ENCODE measurements at places on chromosomes 11 and 22. TPM values are rescaled to one million over a fixed set of nuclear protein-coding genes. Genes with fewer than 3 reads are reported as not detected.

DNA sequence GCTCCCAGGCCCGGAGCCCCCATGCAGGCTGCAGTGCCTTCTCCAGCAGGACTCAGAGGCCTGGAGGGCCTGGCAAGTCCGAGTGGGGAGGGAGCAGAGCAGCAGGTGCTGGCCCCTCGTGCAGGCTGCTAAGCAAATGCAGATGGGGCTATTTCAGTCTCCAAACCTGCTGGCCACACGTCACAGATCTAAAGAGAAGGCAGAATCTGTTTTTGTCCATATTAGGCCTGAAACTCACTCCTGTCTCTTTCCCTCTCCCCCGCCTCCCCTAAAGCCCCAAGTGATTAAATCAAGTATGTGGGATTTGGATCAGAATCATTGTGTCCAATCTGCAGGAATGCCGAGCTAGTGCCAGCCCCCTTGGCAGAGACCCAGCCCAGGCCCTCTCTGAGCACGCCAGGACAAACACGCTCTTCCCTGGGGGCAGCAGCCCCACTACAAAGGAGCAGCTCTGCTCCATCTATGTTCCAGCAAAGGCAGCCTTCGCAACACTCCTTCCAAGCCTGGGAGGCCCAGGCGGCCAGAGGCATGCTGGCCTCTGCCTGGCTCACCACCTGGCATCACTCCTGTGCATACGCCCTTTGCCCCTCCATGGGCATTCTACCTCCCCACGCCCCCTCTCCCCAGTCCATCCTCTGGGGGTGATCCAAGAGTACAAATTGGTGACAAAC lies 26.5 kb downstream of the RPL27A start:
- peak; percentile 61 for DNase-seq
- H3K27ac ChIP-seq = peak overlapping the region; percentile 69
- H3K4me1 ChIP-seq = no peaks in the 10 kb centered on the region
- H3K27me3 ChIP-seq = no peaks in the 10 kb centered on the region
- no peak overlapping the region for H3K4me3 ChIP-seq

- no peak for DNase-seq
- H3K4me1 ChIP-seq = no peaks in the 10 kb centered on the region
- H3K4me3 ChIP-seq = no peak overlapping the region
- no peak overlapping the region for H3K27ac ChIP-seq
- H3K27me3 ChIP-seq = no peaks in the 10 kb centered on the region
Measured at GRCh38 chr11:6572215-6572614, 31.2 kb downstream of the RRP8 start.

Gene PARVG
- 2.4 TPM for total RNA-seq

Gene MCHR1
- total RNA-seq = not detected

Gene IL17REL
- total RNA-seq = 0.11 TPM

Gene CLDN5
- total RNA-seq = 31.0 TPM

DNA sequence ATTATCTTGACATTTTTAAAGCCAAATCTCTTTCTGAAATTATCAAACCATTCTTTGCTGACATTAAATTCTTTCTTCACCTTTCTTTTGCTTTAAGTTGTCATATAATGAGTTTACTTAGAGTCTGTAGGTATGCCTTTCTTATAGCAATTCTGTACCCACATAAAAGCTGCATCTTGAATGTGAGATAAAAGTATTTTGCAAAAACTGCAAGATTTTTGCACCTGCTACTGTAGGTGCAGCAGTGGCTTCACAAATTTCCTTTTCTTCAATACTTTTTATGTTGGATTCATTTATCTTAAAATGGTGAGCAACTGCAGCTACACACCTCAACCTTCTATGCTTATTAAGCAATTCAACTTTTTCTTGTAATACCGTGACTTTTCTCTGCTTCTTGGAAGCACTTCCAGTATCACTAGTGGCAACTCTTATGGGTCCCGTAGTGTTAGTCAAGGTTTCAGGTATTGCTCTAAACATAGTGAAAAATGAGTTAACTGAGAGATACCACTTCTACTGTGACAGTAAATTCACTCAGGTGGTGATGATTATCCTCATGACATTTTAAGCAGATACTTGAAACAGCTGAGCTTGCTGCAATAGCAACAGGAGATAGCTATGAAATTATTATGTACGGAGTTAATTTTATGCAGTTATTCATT lies 18.8 kb downstream of the ZFP91 start:
- H3K27ac ChIP-seq = peak overlapping the region; percentile 65
- H3K27me3 ChIP-seq = no peaks in the 10 kb centered on the region
- peaks cover 23% of the 10 kb centered on the region for H3K4me1 ChIP-seq
- no peak for DNase-seq
- H3K36me3 ChIP-seq = no peaks in the 10 kb centered on the region

DNA sequence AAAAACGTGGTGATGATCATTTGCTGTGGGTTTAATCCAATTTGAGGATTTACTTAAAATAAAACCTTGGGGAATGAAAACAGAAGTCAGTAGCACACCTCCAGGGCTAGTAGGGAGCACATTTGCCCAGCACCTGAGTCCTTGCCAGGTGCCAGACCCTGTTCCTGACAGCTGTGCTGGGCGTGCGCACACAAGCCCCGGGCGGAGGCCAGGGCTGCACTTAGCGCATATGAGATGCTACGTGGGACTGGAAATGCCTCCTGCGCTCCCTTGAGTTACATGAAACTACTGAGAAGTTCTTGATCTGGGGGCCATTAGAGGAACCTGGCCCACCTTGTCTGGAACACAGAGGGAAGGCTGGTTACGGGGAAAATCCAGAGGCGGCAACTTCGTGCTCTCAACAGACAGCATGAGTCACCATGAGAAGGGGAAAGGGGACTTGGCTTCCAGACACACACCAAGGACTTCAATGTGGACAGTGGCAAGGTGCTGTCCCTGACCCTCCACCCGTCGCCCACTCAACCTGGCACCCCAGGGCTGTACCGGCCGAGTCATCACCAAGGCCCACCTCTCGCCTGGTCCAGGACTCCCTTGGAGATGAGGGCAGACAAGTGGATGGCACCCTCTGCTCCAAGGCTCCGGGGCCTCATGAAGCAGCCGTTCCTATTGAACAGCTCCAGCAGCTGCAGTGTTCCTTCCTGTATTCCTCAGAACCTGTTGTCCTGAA lies 1468.6 kb downstream of the BRD1 start:
- no peak overlapping the region for H3K4me3 ChIP-seq
- no peaks in the 10 kb centered on the region for H3K4me1 ChIP-seq
- no peaks in the 10 kb centered on the region for H3K27me3 ChIP-seq
- H3K27ac ChIP-seq = no peak overlapping the region
- no peak for DNase-seq
- no peaks in the 10 kb centered on the region for H3K36me3 ChIP-seq

Gene APOA4
- not detected for total RNA-seq

DNA sequence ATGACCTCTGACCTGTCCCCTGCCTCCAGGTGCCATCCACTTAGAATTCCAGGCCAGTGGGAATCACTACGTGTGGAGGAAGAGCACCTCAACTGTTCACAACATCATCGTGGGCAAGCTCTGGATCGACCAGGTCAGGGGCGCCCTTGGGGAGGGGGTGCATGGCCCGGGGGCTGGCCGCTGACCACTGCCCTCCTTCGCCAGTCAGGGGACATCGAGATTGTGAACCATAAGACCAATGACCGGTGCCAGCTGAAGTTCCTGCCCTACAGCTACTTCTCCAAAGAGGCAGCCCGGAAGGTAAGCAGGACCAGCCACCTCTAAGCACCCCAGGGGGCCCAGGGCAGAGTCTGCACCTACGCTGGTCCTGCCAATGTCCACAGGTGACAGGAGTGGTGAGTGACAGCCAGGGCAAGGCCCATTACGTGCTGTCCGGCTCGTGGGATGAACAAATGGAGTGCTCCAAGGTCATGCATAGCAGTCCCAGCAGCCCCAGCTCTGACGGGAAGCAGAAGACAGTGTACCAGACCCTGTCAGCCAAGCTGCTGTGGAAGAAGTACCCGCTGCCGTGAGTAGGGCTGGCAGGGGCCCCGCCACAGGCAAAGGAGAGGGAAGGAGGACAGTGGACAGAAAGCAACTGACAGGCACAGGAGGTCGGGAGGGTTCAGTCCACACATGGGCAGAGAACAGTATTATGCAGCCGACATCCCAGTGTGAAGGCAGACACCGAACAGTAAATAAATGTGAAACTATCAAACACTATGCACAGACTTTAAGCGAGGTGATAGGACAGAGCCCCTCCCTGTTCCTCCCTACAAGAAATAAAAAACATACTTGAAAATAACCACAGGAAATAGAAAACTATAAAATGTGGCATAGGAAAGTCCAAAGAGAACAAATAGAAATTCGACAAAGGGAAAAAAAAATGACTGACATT lies 74.9 kb downstream of the MORC2 start:
- no peaks in the 10 kb centered on the region for H3K36me3 ChIP-seq
- no peaks in the 10 kb centered on the region for H3K4me1 ChIP-seq
- no peak overlapping the region for H3K4me3 ChIP-seq
- DNase-seq = no peak

- H3K27ac ChIP-seq = no peak overlapping the region
- H3K36me3 ChIP-seq = no peaks in the 10 kb centered on the region
- no peaks in the 10 kb centered on the region for H3K27me3 ChIP-seq
- no peaks in the 10 kb centered on the region for H3K4me1 ChIP-seq
- H3K4me3 ChIP-seq = no peak overlapping the region
Measured at GRCh38 chr11:88301488-88302140, 35.9 kb downstream of the CTSC start.

Gene LRRC10B
- total RNA-seq = 0.54 TPM

- H3K4me1 ChIP-seq = peaks cover 29% of the 10 kb centered on the region
- H3K4me3 ChIP-seq = no peak overlapping the region
- H3K27me3 ChIP-seq = no peaks in the 10 kb centered on the region
Measured at GRCh38 chr11:119368121-119369034, 13.1 kb downstream of the USP2 start.

DNA sequence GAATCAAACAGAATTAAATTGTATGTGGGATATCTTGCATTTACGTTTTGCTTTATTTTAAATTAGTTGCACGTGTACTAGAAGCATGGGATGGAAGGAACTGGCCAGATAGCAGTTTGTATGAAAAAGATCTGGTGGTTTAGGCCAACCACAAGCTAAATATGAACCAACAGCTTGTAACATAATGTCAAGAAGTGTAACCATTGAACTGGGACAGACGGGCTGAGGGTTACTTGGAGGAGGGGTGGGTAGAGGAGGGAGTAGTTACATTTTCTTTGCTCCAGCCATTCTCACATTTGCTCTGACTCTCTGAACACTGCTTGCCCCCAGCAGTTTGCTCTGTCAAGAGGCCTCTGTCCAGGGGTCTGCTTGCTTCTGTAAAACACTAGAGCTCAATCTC lies 31.7 kb upstream of the CXCR5 start:
- no peak overlapping the region for H3K4me3 ChIP-seq
- no peaks in the 10 kb centered on the region for H3K4me1 ChIP-seq
- no peak overlapping the region for H3K27ac ChIP-seq
- DNase-seq = no peak

DNA sequence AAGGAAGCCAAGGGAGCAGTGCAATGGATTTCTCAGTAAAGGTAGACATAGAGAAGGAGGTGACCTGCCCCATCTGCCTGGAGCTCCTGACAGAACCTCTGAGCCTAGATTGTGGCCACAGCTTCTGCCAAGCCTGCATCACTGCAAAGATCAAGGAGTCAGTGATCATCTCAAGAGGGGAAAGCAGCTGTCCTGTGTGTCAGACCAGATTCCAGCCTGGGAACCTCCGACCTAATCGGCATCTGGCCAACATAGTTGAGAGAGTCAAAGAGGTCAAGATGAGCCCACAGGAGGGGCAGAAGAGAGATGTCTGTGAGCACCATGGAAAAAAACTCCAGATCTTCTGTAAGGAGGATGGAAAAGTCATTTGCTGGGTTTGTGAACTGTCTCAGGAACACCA lies 6.6 kb downstream of the TRIM22 start:
- H3K36me3 ChIP-seq = no peaks in the 10 kb centered on the region
- no peak overlapping the region for H3K27ac ChIP-seq
- no peaks in the 10 kb centered on the region for H3K4me1 ChIP-seq
- H3K4me3 ChIP-seq = no peak overlapping the region
- no peak for DNase-seq
- no peaks in the 10 kb centered on the region for H3K27me3 ChIP-seq

Gene OR4C45
- total RNA-seq = not detected

GRCh38 chr22:34897126-34897525 lies 168.8 kb upstream of the ISX start:
- no peak for DNase-seq
- no peaks in the 10 kb centered on the region for H3K36me3 ChIP-seq
- H3K27ac ChIP-seq = no peak overlapping the region
- no peak overlapping the region for H3K4me3 ChIP-seq
- H3K27me3 ChIP-seq = no peaks in the 10 kb centered on the region
- H3K4me1 ChIP-seq = no peaks in the 10 kb centered on the region

- no peak overlapping the region for H3K27ac ChIP-seq
- no peak overlapping the region for H3K4me3 ChIP-seq
- H3K27me3 ChIP-seq = no peaks in the 10 kb centered on the region
- DNase-seq = peak; percentile 65
- no peaks in the 10 kb centered on the region for H3K36me3 ChIP-seq
- H3K4me1 ChIP-seq = no peaks in the 10 kb centered on the region
Measured at GRCh38 chr11:45655347-45655756, 10.1 kb downstream of the CHST1 start.

Gene PRSS23
- total RNA-seq = 45.5 TPM

- H3K27ac ChIP-seq = no peak overlapping the region
- DNase-seq = no peak
- no peaks in the 10 kb centered on the region for H3K4me1 ChIP-seq
Measured at GRCh38 chr22:30453731-30454510, 17.9 kb downstream of the SEC14L3 start.

GRCh38 chr11:7514099-7514591 lies 346 bp downstream of the PPFIBP2 start:
- peak overlapping the region; percentile 93 for H3K27ac ChIP-seq
- H3K27me3 ChIP-seq = no peaks in the 10 kb centered on the region
- peaks cover 11% of the 10 kb centered on the region for H3K4me1 ChIP-seq

Gene C11orf86
- 23.0 TPM for total RNA-seq
